ENCODE measurements at places on chromosomes 3 and 15.

- DNase-seq, result no peak
These were observed 16.0 kb upstream of the PLA2G4F start for GRCh38 chr15:42172475-42172874.

- DNase-seq, result no peak
These were observed 44.1 kb upstream of the XCR1 start for GRCh38 chr3:46071222-46071858.

DNA sequence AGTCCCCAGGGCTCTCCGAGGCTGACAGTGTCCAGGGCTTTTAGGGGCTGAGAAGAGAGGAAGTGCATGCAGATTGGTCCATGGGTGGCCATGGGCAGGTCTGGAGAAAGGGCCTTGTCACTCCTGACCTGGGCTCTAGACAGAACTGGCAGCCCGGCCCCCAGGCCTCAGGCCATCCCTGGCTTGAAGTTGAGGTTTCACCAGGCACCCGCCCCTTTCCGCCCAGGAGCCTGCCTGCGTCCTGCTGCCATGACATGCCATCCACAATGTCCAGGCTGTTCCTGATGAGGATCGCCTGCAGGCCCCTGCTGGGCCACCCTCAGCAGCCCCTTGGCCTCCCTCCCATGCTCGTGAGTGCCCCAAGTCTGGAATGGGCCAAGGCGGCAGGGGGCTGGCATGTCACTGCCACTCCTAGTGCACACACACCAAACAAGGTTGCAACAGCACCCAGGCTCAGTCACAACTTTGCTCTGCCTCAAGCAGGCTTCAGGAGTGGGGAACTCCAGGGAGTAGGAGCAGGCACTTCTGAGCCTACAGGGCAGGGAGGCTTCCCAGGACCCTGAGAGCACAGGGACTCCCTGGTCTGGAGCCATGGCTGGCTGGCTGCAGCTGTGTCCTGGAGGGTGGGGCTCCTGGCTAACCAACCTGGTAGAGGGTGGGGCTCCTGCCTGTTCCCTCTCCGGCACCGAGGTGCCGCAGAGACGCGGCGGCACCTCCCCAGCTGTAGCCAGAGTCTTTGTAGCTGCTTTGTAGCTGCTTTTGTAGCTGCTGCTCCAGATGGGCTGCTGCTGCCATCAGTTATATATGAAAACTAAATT, 1457.1 kb upstream of the GBE1 start:
- no peak for DNase-seq

DNA sequence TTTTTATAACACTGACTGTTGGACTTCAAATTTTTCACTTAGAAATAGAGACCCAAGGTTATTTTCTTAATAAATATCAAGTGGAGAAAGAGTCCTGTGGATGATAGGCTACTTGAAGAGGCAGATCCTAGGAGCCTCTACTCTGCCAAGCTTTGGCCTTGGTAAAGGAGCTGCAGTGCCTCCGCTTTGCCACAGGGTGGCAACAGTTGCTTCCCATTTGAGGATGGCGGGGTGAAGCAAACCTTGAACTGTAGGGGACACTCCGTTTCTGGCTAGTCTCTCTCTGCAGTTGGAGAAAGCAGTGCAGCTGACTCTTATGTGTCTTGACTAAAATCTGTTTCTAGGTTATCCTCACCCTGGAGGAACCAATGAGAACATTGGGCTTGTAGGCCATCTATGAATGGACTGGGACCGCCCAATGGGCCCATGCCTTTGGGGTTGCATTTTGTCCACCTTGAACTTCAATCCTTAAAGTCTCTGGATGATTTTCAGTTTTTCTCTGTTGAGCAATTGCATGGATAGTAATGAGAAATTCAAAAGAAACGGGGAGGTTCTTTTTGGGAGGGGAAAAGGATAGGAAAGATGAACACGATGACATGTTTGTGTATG, 9.8 kb downstream of the SCG5 start:
- DNase-seq, result peak; percentile 19

- no peak for DNase-seq
These were observed 103.0 kb downstream of the PGPEP1L start for GRCh38 chr15:98904544-98904943.

DNA sequence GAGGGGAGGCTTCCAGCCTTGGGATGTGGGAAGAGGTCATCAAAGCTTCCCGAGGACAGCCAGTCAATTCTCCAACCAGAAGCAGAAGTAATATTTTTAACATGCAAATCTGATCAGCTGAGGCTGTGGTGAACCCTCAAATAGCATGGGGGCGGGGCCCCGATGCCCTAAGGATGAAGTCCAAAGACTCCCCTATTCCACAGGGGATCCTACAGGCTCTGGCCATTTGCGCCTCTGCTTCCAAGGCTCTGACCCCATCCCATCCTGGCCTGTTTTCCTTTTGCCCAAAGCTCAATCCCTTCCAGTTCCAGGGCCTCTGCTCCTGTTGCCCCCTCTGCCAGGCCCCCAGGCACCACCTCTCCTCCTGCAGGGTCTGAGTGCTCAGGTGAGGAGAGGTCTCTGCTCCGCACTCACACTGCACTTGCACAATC, 6.7 kb upstream of the CSK start:
- DNase-seq, result no peak

DNA sequence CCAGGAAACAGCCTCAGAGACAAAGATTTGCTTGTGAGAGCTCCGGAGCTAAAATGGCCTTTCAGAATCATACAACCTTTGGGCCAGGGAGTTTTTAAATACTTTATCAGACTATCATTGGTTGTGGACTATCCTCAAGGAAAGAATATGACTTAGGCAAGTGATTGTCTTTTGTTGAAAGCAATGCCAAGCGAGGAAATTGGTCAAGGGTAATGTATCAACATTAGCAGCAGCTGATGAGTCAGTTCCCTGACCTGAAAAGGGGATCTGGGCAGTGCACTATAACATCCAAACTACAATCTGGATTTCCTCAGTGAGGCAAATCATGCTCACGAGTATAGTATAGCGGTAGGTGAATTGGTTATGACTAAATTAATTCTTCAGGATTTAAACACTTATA, 303.6 kb downstream of the LSAMP start:
- DNase-seq, result no peak
